Astrocyte of the spinal cord (primary cell): ENCODE measurements at places on chromosomes 7 and 10.
A peak's percentile ranks its signal among the peaks of the same experiment; 100 is the strongest.

DNA sequence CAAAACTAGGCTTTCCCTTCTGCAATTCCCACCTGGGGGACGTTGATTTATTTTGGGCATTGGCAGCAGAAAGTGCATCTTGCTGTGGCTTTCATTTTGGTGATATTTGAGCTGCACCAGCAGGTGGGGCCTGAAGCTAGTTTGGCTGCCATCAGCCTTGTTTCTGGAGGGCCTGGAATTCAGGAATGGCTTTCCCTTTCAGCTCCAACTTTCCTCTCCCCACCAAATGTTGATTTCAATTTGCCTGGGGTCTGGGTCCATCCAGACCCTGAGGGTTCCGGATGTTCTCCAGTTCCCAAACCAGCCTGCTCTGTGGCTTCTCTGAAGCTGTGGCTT is 640.4 kb downstream of the TYW1 start:
- no peak for DNase-seq

- peak; percentile 42 for DNase-seq
Measured at GRCh38 chr10:6738112-6738768, 158.2 kb upstream of the PRKCQ start.

- DNase-seq = peak; percentile 72
Measured at GRCh38 chr7:19405541-19405940, 260.3 kb upstream of the FERD3L start.

GRCh38 chr10:21372651-21373410 is 152.7 kb downstream of the SKIDA1 start:
- DNase-seq = peak; percentile 95
